Right cardiac atrium (tissue), 5 donors: ENCODE measurements at places on chromosomes 12 and 14. TPM values are rescaled to one million over a fixed set of nuclear protein-coding genes. Genes with fewer than 3 reads are reported as not detected.

Gene P2RX2
- not detected for total RNA-seq

DNA sequence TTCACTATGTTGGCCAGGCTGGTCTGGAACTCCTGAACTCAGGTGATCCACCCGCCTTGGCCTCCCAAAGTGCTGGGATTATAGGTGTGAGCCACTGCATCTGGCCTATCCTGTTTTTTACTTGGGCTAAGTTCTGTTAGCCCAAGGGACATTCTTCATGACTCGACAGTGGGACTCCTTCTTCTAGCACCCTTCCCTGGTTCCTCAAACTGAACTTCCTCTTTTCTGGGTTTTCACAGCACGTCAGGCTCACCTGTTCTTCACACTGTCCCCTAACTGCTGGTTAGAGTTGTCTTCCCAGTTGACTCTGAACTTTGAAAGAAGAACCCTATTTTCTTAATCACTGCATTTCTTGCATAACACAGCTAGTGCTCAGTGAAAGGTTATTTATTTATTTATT is 22.5 kb downstream of the CABP1 start:
- no peak for DNase-seq

- DNase-seq = no peak
Measured at GRCh38 chr12:80681287-80681686, 26.1 kb upstream of the MYF6 start.

DNA sequence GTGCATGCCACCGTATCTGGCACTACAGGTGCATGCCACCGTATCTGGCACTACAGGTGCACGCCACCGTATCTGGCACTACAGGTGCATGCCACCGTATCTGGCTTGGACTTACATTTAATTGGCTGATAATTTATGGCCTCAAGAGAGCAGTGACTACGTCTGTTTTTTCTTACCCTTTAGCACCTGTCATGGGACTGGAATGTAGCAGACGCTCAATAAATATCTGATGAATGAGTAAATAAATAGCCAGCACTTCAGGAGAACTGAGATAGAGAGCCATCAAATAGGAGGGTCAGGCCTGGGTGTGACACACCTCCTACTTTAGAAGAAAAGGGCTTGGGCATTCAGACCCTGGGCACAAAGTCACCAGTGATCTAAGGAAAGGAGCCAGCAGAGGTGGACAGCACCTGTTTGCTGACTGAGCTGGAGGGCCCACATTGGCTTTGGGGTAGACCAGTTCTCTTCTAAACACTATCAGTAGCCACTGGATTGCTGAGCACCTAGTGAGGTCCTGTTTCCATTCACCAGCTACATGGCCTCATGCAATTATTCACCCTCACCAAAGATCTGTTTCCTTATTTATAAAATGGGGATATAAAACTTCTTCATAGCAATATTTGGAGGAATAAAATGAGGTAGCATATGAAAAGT is 50.1 kb downstream of the RFX4 start:
- DNase-seq = no peak

Gene SELPLG
- total RNA-seq = 6.2 TPM

DNA sequence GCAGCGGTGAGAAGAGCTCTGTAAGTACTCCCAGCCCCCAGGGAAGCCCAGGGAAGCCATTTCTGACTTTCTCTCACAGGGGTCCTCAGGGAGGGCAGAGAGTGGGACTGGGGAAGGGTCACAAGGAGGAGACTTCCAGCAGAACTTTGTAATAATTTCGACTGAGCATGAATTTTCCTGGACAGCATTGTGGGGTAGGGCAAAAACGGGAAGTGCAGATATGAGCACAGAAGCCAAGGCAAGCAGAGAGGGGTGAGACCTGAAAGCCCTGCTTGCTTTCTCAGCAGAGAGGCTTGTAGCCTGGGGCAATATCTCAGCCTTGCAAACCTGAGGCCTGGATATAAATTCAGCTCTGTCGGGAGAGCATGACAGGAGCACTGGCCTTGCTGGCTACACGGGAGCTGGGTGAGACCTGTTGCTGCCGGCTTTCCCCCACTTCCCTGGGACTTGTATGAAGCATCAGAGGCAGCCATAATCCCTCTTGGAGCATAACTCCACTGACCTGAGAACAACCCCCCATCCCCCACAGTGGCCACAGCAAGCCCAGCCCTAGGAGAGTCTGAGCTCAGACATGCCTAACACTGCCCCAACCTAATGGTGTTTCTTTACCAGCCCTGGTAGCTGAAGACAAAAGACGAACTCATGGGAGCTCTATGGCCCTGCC is 9.8 kb upstream of the IQSEC3 start:
- DNase-seq = no peak
